Calu3 (cell line): ENCODE measurements at places on chromosomes 7 and 10.

DNA sequence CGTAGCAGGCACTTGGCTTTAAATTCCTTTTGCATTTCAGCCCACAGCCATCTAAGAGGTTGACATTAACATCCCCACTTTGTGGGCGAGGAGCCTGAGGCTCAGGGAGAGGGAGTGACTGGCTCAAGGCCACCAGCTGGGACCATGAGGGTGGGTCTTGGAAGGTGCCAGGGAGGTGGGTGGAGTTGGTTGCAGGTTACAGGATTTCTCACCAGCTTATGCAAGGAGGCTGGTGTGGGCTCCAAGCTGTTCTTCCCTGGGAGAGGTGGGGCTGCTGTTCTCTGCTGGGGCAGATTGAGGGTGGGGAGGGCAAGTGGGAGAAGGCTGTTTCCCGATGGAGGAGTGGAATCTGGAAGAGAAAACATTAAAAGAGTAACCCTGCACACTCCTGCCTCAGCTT lies 14.1 kb upstream of the C10orf95 start:
- DNase-seq = no peak

- DNase-seq = peak; percentile 56
Measured at GRCh38 chr7:51141451-51142003, 175.1 kb downstream of the COBL start.

- DNase-seq = no peak
Measured at GRCh38 chr7:120431016-120431415, 158.0 kb downstream of the KCND2 start.

- DNase-seq = no peak
Measured at GRCh38 chr10:71277914-71278665, 41.0 kb upstream of the SLC29A3 start.

- no peak for DNase-seq
Measured at GRCh38 chr10:133025558-133026090, 62.1 kb upstream of the ADGRA1 start.

GRCh38 chr10:36042135-36042534 lies 400.0 kb upstream of the FZD8 start:
- no peak for DNase-seq

GRCh38 chr10:78004215-78005026 lies 24.9 kb downstream of the POLR3A start:
- DNase-seq = no peak

DNA sequence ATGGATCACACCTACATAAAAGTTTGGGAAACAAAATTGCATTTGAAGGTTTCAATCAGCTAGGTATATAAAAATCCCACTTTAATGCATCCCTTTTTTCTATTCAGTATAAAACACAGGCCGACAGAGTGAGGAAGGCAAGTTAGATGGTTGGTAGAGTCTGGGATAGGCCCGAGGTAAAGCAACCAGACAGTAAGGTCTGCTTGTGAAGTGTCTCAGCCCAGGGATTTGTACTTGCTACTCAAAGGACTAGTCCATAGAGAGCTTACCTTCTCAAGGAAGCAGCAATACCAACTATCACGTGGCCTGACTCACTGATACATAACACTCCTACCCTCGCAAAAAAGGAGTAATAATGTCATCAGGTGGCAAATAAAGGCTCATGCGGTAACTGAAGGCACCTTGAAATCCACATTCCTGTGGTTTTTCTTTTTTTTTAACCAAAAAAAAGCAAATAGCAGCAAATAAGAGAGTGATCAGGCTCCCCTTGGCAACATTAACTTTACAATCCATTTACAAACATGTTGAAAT lies 56.2 kb upstream of the ATP6V0A4 start:
- no peak for DNase-seq

DNA sequence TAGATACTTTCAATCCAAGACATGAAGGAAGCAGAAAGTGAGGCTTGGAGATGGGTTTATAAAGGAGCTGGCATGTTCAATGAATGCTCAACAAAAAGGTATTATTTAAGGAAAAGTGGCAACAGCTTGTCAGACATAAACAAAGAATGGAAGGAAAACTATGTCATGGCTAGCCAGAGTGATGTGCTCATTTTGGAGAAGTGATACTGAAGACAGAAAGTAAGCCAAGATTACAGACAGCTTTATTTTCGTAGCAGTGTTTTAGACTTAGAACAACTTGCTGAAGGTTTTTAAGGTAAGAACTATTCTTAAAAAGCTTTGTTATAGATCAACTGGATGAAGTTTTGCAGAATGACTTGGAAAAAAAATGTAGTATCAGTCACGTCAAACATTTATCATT lies 160.5 kb upstream of the FERD3L start:
- DNase-seq = no peak

DNA sequence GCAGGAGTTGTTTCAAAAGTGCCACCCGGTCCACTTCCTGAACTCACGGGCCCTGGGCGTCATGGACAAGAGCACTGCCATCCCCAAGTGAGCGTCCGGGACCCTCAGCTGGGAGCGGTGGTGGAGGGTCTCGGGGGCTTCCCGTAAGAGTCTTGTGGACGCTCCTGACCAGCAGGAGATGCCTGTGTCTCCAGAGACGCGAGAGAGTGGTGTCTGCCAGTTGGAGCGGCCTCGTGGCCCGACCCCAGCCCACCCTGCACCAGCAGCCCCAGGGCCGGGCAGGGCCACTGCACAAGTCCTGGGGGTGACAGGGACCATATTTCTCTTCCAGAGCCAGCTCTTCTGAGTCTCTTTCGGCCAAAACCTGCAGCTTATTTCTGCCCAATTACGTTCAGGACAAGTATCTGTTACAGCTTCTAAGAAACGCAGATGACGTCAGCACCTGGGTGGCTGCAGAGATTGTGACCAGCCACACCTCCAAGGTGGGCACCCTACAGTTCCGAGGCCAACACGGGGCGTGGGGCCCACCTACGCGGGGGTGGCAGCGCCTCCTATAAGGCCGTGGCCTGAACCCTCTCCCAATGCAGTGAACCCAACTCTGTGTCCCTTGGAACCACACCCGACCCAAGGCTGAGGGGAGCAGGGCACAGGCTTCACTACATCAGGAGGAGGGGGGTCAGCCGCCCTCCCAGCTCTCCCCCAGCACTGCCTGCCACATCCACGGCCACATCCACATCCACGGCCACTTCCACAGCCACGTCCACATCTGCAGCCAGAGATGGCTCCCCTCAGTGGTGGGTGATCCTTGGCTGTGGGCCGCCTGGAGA lies 16.2 kb upstream of the UTF1 start:
- no peak for DNase-seq

DNA sequence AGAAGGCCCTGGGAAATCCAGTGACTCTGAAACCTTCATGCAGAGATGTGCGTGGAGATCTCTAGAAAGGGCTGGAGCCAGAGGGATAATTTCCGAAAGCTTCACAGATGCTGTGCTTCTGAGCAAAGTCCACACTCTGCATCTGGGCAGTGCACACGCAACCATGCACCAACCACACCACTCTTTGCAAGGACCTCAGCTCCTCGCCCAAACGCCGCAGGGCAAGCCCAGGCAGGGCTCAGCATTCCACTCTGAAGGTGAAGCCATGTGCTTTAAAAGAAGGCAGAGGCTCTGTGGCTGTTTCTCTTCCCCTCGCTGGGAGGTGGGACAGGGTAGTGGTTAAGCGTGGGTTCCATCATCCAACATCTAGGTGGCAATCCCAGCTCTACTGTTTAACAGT lies 48.4 kb downstream of the ASB13 start:
- DNase-seq = no peak

DNA sequence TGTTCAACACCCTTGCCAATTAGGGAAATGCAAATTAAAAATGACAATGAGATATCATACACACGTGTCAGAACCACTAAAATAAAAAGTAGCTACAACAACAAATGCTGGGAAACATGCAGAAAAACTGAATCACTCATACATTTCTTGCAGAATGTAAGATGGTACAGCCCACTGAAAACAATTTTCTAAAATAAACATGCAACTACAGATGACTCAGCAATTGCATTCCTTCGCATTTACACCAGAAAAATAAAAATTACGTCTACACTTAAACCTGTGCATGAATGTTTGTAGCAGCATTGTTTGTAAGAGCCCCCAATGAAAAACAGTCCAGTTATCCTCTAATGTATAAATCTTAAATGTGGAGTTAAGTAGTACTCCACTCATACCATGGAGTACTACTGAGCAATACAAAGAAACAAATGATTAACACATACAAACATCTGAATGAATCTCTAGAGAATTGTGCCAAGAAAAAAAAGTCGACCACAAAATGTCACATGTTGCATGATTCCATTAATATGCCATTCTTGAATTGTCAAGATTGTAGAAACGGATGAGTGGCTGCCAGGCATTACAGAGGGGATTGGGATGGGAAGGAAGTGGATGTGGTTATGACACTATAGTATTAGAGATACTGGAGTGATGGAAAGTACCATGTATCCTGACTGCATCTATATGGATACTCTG lies 134.6 kb upstream of the NPSR1 start:
- DNase-seq = no peak

DNA sequence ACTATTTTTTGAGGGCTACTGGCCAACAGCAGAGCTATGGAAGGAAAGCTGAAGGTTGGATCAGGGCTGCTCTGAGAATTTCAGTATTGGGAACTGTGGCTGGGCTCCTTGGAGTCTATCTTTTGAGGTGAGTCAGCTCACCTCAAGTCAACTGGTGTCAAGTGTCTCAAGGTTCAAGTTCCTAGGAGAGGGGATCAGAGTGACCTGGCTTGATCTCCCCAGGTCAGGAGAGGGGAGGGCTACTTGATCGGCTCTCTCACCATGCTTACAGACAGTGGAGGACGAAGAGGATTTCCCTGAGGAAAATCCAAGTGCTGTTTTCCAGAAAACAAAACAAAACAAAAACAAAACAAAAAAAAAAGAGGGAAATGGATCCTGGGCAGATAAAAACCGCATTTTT lies 132.8 kb downstream of the CACNB2 start:
- DNase-seq = no peak

- DNase-seq = no peak
Measured at GRCh38 chr10:18860631-18861240, 187.9 kb upstream of the MALRD1 start.

- DNase-seq = no peak
Measured at GRCh38 chr10:8663131-8663530, 608.6 kb downstream of the GATA3 start.

DNA sequence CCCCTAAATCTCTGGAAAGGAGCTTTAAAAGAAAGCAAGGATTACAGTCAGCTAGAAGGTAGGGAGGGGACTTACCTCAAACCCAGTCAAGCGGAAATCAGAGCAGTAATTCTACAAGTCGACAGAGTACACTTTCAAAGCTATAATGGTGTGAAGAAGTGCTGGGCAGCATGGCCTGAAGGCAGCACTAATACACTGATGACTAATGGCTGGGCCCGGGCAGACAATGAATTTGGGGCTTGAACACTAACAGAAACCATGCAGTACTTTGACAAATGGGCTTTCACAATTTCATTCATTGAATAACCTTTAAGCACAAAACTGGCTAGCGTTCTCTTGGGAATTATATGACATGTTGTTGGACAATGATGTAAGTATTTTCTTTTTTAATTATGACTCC lies 4.7 kb downstream of the GLI3 start:
- no peak for DNase-seq

- DNase-seq = no peak
Measured at GRCh38 chr7:115940460-115941060, 90.0 kb downstream of the TFEC start.

DNA sequence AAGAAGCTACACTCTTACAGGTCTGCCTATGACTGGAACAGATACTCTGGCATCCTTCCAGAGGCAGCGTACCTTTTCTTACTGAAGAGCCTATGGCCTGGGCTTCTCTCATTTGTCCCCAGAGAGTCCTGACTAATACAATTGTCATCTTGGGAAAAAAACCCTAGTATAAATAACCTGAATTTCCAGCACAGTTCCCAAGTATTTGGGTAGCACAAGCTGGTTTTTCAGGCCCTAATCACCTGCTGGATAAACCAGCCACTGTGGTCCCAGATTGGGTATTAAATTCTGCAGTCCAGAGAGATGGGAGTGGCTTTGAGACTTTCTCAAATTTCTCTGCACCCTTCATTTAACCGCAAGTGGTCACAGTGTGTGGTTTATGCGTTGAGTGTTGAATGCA lies 186.8 kb upstream of the NEBL start:
- DNase-seq = no peak

GRCh38 chr7:109529712-109530111 lies 960.0 kb downstream of the DNAJB9 start:
- DNase-seq = no peak

- DNase-seq = no peak
Measured at GRCh38 chr10:125116652-125117310, 43.6 kb downstream of the CTBP2 start.

DNA sequence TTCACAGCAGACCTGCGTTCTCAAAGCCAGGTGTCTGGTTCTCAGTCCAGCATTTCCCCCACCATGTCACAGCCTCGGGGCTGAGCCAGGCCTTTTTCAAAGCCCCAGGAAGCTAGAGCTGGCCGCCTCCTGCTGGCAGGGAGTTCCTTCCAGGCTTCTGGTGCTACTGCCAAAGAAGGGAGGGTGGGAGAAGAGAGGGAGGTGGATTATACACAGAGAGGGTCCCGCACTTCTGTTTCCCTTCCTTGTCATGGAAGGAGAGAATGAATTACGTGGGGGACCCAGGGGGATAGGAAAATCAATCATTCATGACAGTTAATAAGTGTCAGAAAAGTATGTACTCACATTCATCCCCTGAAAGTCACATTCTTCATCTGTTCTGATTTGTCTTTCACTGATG lies 600 bp upstream of the LGI1 start:
- no peak for DNase-seq

GRCh38 chr10:119309423-119309770 lies 102.0 kb downstream of the GRK5 start:
- DNase-seq = no peak

- DNase-seq = no peak
Measured at GRCh38 chr10:110625951-110626855, 17.9 kb upstream of the RBM20 start.

DNA sequence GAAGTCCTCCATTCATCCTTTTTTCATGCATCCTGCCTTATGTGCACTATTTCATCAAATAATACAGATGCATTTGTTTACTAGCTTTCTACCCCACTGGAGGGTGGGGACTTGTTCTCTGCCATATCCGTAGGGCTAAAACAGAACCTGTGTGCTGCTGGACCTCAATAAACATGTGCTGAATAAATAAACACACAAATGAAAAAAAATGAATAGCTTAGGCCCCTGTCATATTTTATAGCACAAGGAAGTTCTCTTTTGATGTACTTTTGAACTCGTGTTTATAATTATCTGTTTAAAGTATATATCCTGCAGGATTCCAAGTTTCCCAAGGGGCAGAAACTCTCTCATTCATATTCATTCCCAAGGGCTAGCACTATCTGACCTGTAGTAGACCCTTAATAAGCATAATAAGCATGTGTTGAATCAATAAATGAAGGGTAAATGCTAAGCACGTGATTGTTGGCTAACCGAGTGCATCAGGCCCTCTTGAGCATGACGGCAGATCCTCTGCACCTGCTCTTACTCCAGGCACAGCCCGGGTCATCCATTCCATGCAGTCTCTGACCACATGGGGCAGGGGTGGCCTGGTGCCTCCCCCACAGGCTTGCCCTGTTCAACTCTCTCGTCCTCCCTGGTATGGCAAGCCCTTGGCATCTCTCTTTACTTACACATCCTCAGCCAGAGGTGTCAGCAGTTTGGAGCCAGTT lies 474.1 kb upstream of the ZMIZ1 start:
- DNase-seq = no peak

- no peak for DNase-seq
Measured at GRCh38 chr7:100169147-100169850, 882 bp upstream of the GAL3ST4 start.
